NB4 (cell line): ENCODE measurements at places on chromosomes 11 and 22.

DNA sequence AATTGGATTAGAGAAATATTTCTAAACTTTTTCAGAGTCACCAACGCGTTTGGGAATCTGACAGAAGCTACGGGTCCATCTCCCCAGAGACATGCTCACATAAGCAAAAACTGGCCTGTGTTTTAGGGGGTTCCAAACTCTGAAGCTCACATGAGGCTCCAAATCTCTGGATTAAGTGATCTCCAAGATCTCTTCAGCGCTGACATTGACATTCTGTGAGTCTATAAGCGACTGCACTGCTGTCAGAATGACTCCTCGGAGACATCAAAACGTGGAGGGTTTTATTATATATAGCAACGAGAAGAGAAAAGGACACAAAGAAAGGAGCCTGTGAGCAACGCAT is 642 bp upstream of the SIK2 start:
- no peak for DNase-seq

DNA sequence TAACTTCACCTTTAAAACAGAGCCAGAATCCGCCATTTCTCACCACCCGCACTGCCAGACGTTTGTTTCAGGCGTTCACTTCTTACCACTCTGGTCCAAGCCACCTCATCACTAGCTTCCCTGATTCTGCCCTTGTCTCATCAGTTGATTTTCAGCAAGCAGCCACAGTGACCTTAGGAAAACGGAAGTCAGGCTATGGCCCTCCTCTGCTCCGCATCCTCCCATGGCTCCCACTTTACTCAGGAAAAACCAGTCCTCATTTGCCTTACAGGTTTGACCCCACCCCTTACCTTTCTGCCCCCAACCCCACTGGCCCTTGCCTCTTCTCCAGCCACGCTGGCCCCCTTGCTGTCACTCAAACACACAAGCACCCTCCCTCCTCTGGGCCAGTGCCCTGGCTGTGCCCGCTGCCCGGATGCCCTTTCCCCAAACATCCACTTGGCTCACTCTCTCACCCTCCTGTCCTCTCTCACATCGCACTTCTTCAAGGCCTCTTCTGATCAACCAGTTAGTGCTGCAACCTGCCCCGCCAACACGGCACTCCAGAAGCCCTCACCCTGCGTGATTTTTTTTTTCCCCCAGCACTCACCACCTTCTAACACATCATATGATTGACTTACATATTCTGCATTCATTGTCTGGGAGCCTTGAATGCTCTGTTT is 18.9 kb downstream of the TPST2 start:
- DNase-seq, result no peak

DNA sequence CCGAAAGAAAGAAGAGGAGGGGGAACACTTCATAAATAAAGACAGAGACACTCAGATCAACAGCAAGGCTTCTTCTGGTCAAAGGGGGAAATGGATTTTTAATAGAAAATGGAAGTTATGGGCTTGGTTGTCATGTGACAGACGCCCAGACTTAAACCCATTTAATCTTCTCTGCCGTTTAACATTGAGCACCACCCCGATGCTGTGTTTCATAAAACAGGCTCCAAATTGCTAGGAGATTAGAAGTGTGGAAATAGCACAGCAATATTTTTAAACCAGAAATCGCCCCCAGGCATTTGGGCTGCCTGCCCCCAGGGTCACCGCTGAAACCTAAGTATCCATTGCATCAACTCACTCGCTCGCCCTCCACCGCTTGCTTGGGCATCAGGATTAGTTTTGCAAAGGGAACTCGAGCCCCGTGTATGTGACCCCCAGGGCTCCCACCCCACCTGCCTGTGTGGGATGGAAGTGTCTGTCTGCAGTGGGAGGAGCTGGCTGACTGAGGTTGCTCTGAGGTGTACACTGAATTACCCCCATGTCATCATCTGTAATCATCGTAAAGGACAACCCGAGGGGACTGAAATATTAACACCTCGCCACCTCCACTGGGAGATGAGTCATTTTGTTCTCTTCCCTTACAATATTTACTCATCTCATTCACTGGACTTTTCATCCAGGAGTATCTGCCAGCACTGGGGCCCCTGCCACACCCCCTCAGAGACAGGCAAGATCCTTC is 10.7 kb downstream of the DSCAML1 start:
- DNase-seq, result no peak

DNA sequence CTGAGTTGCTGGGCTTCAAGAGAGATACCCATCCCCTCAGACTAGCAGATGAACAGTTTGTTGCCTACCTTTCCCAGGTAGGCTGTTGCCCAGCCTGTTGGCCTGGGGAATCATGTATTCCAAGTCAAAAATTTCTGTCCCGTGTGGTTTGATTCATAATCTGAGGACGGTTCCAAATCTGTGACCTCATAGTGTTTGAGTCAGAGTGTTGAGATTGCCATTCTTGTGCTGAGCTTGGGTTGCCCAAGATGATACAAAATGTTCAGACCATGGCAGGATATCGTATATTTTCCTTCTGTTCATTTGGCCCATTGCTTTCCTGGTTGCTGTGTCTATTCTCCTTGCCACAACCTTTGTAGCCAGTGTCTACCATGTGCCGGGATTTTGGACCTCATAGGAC is 64.3 kb downstream of the CYB5R2 start:
- no peak for DNase-seq

- DNase-seq, result no peak
Observed at GRCh38 chr11:111963931-111964340, 26.8 kb downstream of the DIXDC1 start.

DNA sequence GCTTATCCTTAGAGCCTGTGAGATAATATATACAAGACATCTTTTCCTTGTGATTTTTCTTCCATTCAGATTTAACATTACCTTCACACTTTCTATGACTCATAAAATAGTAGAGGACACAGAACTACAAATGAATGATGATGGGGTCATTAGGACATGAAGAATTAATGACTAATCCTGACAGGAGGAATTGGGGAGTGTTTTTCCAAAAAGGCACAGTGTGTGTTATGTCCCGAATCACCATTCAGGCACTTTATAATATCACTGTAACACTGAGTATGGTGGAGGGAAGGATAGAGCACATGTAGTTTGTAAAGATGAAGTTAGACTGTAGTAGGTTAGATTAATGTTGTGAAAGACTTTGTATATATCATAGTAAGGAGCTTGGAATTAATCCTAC is 391.3 kb downstream of the JRKL start:
- no peak for DNase-seq

DNA sequence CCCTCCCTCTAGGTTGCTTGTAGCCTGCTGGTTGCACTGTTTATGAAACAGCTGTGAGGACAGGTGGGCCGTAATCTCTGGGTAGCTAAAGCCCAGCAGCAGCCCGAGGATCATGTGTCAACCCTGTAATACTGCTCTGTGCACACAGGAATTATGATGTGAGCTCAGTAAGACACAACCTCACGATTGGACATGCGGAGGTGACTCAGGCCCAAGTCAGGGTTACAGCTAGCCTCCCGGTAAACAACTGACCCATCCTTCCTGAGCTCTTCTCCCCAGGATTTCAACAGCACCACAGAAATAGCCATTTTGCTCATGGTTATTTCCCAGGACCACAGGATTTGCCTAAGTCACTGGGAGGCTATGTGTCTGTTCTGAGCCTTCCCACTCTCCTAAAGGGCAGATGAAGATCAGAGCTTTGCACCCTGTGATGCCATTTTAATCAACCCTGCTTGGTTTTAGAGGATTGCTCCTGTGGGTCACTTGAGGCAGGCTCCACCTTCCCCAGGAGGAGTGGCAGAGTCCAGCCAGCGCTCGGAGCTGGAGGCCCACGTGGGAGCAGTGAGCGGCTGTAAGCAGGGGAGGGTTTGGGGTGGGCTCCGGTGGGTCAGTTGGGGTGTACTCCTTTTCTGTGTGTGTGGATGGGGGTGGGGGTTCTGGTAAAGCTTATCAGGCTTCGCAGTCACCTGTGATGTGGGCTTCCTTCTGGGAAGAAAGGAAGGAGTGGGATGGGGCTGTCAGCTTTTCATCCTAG is at the start of gene AMPD3:
Gene AMPD3, plus strand, starts transcription at position 387 of the 754 bp plus-strand sequence. CDS start 6,256 bp downstream, outside the sequence.
- peak; percentile 67 for DNase-seq

- DNase-seq, result no peak
Observed at GRCh38 chr11:85295694-85296271, 331.4 kb downstream of the DLG2 start.
